ENCODE measurements at places on chromosomes 13 and 19. TPM values are rescaled to one million over a fixed set of nuclear protein-coding genes. Genes with fewer than 3 reads are reported as not detected.

DPRX gene
- not detected for total RNA-seq

USP12 gene
- 28.4 TPM for total RNA-seq

BRSK1 gene
- 1.4 TPM for total RNA-seq

ADGRE1 gene
- total RNA-seq: 9.1 TPM

UHRF1 gene
- total RNA-seq: 129 TPM

NLRP5 gene
- total RNA-seq: not detected

NLRP12 gene
- not detected for total RNA-seq

THOP1 gene
- total RNA-seq: 113 TPM

- H3K4me1 ChIP-seq: no peaks in the 10 kb centered on the region
- no peak overlapping the region for H3K27ac ChIP-seq
- H3K4me3 ChIP-seq: no peak overlapping the region
- no peak for DNase-seq
- H3K36me3 ChIP-seq: no peaks in the 10 kb centered on the region
Observed at GRCh38 chr19:23507446-23507845, 112.2 kb upstream of the ZNF91 start.

DNA sequence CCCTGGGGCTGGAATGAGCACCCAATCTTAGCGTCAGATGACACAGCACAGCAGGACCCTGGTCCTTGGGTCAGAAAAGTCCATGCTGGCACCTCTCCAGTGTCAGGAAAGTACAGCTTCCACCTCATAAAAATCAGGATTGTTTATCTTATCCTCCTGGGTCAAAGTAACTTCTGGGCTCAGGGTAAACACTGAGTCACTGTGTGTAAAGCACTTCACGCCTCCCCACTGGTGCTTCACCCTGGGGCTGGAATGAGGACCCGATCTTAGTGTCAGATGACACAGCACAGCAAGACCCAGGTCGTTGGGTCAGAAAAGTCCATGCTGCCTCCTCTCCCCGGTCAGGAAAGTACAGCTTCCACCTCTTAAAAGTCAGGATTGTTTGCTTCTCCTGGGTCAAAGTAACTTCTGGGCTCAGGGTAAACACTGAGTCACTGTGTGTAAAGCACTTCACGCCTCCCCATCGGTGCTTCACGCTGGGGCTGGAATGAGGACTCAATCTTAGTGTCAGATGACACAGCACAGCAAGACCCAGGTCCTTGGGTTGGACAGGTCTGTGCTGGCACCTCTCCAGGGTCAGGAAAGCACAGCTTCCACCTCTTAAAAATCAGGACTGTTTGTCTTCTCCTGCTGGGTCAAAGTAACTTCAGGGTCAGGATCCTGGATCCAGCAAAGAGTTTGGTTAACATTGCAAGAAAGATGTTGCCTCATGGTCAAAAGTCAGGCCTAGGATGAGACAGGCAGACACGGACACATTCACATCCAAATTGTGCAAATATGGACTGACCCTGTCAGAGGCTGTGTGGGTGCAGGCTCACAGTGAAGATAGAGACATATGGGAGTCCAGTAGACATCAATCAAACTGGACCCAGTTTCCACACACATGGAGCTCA lies 39.2 kb upstream of the CYP2A7 start:
- H3K27ac ChIP-seq: no peak overlapping the region
- no peak for DNase-seq
- H3K4me3 ChIP-seq: no peak overlapping the region

DNA sequence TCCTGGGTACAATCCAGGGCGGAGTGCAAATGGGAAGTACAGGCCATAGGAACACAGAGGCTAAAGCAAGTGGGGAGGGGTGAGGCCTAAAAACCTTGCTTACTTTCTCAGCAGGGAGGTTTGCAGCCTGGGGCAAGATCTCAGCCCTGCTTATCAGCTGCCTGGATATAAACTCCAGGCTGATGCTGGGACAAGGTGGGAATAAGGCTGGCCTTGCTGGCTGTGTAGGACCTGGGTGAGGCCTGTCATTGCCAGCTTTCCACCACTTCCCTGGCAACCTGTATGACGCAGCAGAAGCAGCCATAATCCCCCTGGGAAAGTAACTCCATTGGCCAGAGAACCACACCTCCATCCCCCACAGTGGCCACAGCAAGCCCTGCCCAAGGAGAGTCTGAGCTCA lies 279.1 kb upstream of the ATXN8OS start:
- no peak overlapping the region for H3K4me3 ChIP-seq
- H3K36me3 ChIP-seq: no peaks in the 10 kb centered on the region
- no peak for DNase-seq

DNA sequence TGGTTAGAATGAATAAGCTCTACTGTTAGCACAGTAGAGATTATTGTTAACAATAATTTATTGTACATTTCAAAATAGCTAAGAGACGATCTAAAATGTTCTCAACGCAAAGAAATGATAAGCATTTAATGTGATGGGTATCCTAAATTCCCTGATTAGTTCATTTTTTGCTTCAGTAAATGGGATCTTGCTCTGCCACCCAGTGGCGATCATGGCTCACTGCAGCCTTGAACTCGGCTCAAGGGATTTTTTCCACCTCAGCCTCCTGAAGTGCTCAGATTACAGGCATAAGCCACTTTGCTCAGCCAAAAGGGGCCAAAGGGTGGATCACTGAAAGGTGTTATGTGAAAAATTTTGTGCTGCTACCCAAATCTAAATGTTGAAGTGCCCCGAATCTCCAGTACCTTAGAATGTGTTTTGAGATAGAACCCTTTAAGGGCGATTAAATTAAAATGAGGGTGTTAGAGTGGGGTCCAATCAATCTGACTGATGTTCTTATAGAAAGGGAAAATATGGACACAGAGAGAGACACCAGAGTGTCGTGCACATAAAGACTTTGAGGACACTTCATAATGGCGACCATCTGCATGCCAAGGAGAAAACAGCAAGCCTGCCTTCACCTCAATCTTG lies 31.5 kb upstream of the ZNF766 start:
- H3K27me3 ChIP-seq: no peaks in the 10 kb centered on the region
- no peak overlapping the region for H3K4me3 ChIP-seq
- no peak overlapping the region for H3K27ac ChIP-seq
- DNase-seq: peak; percentile 75
- no peaks in the 10 kb centered on the region for H3K36me3 ChIP-seq

GRCh38 chr19:6039566-6040225 lies 61.8 kb upstream of the RANBP3 start:
- peak overlapping the region; percentile 58 for H3K27ac ChIP-seq
- H3K27me3 ChIP-seq: no peaks in the 10 kb centered on the region
- no peak overlapping the region for H3K4me3 ChIP-seq
- peaks cover 1% of the 10 kb centered on the region for H3K36me3 ChIP-seq
- peaks cover 11% of the 10 kb centered on the region for H3K4me1 ChIP-seq

DNA sequence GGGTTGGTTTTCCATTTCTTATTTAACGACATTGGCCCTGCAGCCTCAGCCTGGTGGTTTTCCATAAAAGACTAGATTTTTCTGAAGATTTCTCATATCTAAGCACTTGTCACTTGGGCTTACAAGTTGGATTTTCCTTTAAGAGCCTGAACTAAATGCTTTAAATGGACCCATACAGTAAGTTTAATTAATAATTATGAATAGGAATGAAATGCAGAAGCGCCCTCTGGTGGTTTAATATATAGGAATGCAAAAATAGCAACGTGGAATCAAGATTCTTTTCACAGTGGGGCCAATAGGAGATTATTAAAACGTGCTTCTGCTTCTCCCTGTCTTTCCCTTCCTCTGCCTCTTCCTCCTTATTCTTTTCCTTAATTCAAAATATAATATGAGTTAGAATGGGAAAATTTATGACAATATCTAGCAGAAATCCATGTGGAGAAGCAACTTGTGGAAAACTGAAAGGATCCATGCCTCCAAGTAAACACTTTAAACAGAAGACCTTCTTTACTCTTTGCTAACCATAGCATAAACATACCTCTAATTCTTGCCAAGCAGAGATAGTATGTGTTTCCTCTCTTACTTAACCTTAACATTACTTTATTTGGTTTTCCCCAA lies 324.0 kb downstream of the GPC5 start:
- no peak overlapping the region for H3K27ac ChIP-seq
- H3K36me3 ChIP-seq: no peaks in the 10 kb centered on the region
- no peaks in the 10 kb centered on the region for H3K4me1 ChIP-seq
- H3K4me3 ChIP-seq: no peak overlapping the region
- DNase-seq: no peak
- peaks cover 2% of the 10 kb centered on the region for H3K27me3 ChIP-seq

GRCh38 chr13:76745261-76746200 lies 140.7 kb downstream of the KCTD12 start:
- H3K36me3 ChIP-seq: no peaks in the 10 kb centered on the region
- peaks cover 15% of the 10 kb centered on the region for H3K27me3 ChIP-seq
- no peak overlapping the region for H3K4me3 ChIP-seq

DNA sequence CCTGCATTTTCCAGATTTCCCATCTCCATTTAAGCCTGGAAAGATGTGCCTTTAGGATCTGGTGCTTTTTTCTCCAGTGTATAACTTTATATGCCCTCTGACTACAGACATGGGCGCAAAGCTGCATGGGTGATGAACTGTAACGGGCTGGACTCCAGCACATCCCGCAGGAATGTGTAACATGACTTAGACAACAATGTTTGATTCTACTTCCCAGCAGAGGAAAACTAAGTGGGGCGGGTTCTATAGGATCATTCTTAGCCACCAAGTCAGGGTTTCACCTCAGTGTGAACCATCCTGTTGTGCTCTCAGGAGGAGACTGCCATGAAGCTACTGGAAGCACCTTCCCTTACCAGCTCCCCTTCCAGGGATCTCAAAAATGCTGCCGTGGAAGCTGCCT lies 93.2 kb upstream of the SERP2 start:
- DNase-seq: no peak
- peaks cover 24% of the 10 kb centered on the region for H3K4me1 ChIP-seq
- no peak overlapping the region for H3K27ac ChIP-seq
- H3K36me3 ChIP-seq: no peaks in the 10 kb centered on the region

DNA sequence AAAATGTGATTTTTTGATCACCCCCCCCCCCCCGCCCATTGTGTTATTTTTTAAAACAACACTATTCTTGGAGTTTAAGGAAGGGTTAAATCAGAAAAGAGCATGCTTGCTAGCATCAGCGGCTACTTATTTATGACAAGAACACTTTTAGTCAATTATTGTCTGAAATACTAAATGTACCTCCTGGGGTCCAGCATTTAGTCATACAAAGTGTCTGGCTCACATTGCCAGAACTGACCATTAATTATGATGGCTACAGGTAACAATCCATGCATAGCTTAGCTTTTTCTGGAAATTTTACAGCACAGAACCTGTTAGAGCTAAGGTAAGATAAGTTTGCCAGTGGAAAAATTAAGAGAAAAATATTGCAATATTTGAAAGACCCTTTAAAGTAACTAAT lies 90.1 kb downstream of the PCDH9 start:
- H3K4me3 ChIP-seq: no peak overlapping the region
- H3K4me1 ChIP-seq: no peaks in the 10 kb centered on the region
- no peaks in the 10 kb centered on the region for H3K27me3 ChIP-seq
- no peaks in the 10 kb centered on the region for H3K36me3 ChIP-seq
- H3K27ac ChIP-seq: no peak overlapping the region

- no peaks in the 10 kb centered on the region for H3K36me3 ChIP-seq
- peaks cover 2% of the 10 kb centered on the region for H3K27me3 ChIP-seq
Observed at GRCh38 chr13:21012211-21012610, 49.2 kb downstream of the LATS2 start.

DNA sequence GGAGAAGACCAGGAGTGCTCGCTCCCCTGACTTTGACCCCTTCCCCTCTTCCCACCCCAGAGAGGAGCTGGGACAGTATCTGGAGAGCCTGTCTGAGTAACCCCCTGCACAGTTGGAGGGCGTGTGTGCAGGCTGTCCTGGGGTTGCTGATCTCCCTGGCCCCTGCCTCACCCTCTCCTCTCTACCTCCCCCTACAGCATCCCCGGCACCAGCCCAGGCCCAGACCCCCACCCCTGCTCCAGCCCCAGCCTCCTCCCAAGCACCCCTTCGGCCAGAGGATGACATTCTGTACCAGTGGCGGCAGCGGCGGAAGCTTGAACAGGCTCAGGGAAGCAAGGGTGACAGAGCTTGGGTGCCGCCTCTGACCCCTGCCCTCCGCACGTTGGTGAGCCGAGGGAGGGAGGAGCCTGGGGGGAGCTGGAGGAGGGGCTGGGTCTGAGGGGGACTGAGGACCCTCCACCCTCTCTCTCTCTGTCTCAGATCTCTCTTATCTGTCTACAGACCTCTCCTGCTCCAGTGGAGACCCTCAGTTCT lies 8.7 kb downstream of the PROSER3 start:
- no peaks in the 10 kb centered on the region for H3K27me3 ChIP-seq
- no peak overlapping the region for H3K4me3 ChIP-seq
- DNase-seq: no peak

- H3K36me3 ChIP-seq: no peaks in the 10 kb centered on the region
- H3K27me3 ChIP-seq: no peaks in the 10 kb centered on the region
- no peak for DNase-seq
Observed at GRCh38 chr13:59702269-59702668, 461.5 kb downstream of the DIAPH3 start.

- no peak overlapping the region for H3K4me3 ChIP-seq
- H3K36me3 ChIP-seq: no peaks in the 10 kb centered on the region
- no peak overlapping the region for H3K27ac ChIP-seq
- no peaks in the 10 kb centered on the region for H3K4me1 ChIP-seq
Observed at GRCh38 chr13:92842145-92842544, 384.5 kb upstream of the GPC6 start.

DNA sequence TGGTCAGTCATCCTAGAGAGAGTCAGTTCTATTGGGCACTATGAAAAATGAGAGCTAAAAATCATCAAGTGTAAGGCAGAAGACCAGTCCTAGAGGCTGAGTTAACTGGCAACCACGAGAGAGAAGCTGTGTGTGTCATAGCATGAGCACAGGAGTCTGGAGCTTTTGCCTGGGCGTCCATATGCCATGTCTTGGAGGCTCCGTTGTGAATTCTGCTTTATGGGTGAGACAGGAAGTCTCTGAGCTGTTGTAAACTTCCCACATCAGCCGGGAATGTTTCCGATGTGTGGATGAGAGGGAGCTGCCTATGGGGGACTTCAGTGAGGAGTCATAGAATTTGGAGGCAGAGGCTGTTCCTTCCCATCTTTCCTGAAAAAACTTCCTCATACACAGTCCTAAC lies 120.0 kb downstream of the ITGBL1 start:
- DNase-seq: no peak
- H3K4me3 ChIP-seq: no peak overlapping the region
- H3K27me3 ChIP-seq: no peaks in the 10 kb centered on the region
- no peaks in the 10 kb centered on the region for H3K4me1 ChIP-seq
- H3K27ac ChIP-seq: no peak overlapping the region

DNA sequence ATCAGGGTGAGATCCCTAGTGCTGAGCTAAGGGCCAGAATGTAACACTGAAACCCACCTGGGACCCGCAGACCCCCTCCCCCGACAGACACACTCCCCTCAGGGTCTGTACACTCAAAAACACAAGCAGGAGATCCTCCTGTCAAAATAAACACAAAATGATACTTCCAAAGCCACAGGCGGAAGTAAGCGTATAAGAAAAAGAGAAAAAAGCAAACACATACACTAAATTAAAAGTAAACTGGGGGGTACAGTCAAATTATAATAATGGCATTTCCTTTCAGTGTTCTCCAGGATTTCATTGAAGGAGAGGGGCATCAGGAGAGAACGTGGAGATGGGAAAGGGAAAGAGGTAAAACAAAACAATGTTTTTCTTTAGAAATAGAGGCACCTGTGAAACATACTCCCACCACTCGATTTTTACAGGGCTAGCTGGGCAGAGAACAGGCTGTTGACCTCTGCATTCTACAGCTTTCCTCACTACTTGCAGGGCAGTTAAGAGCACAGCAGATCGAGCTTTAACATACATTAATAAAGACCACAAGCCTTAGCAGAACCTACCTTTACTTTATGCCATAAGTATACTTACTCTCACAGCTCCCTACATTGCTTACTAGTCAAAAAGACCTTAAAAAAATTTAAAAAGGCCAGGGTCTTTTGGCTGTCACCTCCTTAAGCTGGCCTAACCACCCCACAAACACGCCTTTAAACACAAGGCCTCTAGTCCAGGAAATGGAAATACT lies 5.3 kb downstream of the ZIC5 start:
- H3K27ac ChIP-seq: no peak overlapping the region
- H3K4me3 ChIP-seq: no peak overlapping the region
- peaks cover 5% of the 10 kb centered on the region for H3K36me3 ChIP-seq
- no peak for DNase-seq
- H3K27me3 ChIP-seq: peaks cover 59% of the 10 kb centered on the region
